ENCODE measurements at places on chromosomes 13 and 19. TPM values are rescaled to one million over a fixed set of nuclear protein-coding genes. Genes with fewer than 3 reads are reported as not detected.

Gene SPRY2
- 19.0 TPM for total RNA-seq

Gene FFAR1
- total RNA-seq: not detected

Gene SOX1
- total RNA-seq: not detected

Gene WDR88
- total RNA-seq: not detected

Gene PRODH2
- total RNA-seq: not detected

Gene LILRB3
- total RNA-seq: not detected

Gene ERICH4
- not detected for total RNA-seq

Gene ZSCAN1
- not detected for total RNA-seq

Gene SLC44A2
- total RNA-seq: 87.3 TPM

Gene LRG1
- 0.51 TPM for total RNA-seq

Gene CHST8
- 0.36 TPM for total RNA-seq

Gene B3GNT3
- 41.7 TPM for total RNA-seq

Gene TMPRSS9
- total RNA-seq: 0.17 TPM

Gene LRRC4B
- total RNA-seq: 0.26 TPM

Gene KCNRG
- 2.4 TPM for total RNA-seq

Gene NLRP11
- 0.23 TPM for total RNA-seq

Gene SPACA6
- 12.2 TPM for total RNA-seq
